Thoracic aorta (tissue), 2 donors: ENCODE measurements at places on chromosomes 7 and 10.

GRCh38 chr7:147199868-147200267, 1083.3 kb downstream of the CNTNAP2 start:
- no peak for DNase-seq

DNA sequence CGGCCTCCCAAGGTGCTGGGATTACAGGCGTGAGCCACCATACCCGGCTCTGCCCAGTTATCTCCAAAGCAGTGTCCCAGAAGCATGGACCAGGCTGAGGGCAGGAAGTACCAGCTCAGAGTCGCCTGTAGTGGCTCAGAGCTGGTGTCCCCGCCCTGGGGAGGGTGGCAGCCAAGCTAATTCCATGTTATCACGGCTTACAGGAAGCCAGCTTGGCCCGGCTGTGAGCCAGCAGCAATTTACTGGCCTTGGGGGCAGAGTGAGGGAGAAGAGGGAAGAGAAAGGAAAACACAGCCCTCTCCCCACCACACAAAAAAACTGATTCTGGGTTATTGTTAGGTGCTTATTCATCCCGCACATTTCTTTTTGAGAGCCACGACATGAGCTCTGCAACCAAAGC, 88.1 kb downstream of the HIP1 start:
- peak; percentile 33 for DNase-seq

DNA sequence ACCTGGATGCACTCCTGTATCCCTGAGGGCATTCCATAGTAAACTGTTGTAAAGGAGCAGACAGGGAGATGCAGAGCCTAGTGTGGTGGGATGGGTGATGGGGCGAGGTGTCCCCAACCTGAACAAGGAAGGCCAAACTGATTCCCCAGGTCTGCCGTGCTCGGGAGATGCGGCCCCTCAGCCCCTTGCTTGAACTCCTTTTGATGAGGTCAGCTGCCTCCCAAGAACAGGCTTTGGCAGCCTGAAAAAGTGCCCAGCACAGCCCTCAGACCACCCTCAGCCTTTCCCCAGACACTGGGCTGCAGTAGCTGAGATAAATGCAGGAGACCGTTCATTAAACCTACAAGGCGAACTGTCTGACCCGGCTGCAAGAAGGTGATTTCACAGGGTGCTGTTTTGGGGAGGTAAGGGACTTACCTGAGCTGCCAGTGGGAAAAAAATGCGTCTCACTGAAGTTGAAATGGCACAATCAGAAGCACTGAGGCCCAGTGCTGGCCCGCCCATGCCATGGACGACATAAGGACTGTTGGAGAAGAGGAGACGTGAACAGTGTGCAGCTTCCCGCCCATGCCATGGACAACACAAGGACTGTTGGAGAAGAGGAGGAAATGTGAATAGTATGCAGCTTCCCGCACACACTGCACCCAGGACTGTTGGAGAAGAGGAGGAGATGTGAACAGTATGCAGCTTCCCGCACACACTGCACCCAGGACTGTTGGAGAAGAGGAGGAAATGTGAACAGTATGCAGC, 148.4 kb upstream of the FAM20C start:
- no peak for DNase-seq

- DNase-seq, result no peak
Observed at GRCh38 chr10:12376211-12376610, 26.9 kb downstream of the CAMK1D start.

GRCh38 chr10:3408603-3409365, 236.2 kb upstream of the PITRM1 start:
- DNase-seq, result no peak

- DNase-seq, result no peak
Observed at GRCh38 chr10:6738112-6738768, 158.2 kb upstream of the PRKCQ start.

DNA sequence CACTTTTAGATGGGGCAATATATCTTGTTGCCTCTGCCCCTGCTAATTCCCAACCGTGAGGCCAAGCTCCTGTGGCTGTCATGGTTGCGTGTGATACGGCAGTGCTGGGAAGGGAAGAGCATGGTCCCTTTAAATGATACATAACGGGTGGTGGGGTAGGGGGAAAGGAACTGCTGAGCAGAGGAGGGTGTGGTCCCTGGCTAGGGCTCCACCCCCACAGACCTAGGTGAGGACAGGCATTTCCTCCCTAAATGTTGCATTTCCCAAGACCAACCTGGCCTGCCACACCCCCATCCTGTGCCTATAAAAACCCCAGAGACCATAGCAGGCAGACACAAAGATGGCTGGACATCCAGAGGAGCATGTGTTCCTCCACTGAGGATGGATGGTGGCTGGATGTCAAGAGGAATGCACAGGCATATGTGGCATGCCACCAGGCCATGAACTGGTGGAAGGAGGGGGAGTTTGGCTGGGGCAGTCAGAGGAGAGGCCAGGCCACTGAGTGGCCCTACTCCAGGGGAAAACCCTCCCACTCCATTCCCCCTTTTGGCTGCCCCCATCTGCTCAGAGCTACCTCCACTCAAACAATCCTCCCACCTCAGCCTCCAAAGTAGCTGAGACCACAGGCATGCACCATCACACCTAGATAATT, 104.0 kb downstream of the PLXDC2 start:
- no peak for DNase-seq

DNA sequence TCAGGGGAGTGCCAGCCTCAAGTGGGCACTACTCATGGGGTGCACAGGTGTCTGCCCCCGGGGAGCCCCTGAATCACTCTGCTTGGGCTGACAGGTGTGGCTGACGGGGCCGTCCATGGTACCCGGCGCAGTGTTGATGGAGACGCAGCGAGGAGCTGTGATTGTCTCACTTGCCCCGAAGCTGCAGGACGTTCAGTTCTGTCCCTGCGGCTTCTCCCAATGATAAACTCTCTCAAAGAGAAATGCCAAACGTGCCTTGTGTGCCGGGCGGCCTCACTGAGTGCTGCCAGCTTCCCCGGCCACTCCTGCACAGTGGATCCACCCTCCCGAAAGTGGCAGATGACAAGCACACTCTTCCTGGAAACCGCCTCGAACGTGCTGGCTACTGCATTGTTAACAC, 203.2 kb downstream of the DNAJB6 start:
- no peak for DNase-seq

DNA sequence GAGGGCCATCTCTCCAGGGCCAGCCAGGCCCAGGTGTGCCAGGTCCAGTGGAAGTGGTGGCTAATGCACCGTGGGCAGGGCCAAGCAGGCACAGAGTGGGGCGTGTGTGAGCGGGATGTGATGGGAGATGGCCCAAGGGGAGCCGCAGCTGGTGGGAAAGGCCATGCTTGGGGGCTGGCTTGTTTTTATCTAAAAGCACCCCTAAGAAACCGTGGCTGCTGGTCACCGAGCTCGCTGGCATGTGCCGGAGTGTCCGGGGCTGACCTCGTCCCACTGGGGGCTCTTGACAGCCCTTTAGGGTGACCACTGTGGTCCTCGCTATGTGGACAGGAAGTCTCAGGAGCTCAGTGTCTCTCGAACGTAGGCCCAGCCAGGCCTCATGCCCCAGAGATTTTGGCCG, 582.4 kb upstream of the FOXK1 start:
- no peak for DNase-seq

GRCh38 chr10:36253731-36254130, 611.6 kb upstream of the FZD8 start:
- DNase-seq, result no peak

DNA sequence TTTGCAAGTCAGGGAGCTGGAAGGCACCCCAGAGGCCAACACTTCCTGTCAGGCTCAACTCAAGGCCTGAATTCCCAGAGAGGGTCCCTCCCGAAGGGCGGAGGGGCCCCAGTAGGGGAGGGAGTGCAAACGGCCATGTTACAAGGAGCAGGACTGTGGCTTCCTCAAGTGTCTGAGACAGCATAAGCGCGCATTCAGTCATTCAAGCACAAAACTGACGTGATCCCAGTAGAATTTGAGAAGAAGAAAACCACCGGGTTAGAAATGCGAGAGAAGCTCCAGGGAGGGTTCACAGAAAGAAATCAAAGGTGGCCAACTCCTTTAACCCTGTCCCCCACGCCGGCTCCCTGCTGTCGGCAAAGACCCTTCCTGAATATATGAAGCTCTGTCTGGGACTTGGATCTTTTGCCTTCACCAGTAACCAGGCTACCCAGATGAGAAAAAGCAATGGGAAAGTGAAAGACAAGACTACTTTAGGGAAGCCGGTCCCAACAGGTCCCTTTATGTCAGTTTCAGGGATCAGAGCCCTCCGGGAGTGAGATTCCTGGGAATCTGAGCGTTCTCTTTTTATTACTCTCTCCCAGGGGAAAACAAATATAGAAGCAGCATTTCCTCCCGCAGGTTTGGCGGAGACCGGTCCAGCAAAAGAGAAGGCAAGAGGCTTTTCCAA, 1.3 kb downstream of the AFAP1L2 start:
- no peak for DNase-seq

DNA sequence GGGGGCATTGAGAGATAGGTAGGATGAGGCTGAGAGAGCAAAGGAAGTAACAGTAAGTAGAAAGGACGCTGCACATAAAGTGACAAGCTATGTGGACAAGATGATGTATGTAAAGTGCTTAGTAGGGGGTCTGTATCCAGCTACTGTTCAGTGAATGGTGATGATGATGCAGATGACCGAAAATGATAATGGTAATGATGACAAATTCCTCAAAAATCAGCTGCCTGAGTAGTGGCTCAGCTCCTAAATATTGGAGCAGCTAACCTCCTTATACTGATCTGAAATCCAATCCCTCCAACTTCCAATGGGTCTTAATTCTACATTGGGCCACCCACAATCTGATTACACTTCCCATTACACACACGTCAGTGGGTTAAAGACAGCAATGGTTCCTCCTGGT, 27.1 kb upstream of the KCNMA1 start:
- no peak for DNase-seq
